ENCODE measurements at places on chromosomes 1 and 21.

GRCh38 chr1:223460566-223461189, 67.5 kb downstream of the CCDC185 start:
- DNase-seq = no peak

- no peak for DNase-seq
These were observed 487.1 kb downstream of the KCNT2 start for GRCh38 chr1:196121181-196121580.

DNA sequence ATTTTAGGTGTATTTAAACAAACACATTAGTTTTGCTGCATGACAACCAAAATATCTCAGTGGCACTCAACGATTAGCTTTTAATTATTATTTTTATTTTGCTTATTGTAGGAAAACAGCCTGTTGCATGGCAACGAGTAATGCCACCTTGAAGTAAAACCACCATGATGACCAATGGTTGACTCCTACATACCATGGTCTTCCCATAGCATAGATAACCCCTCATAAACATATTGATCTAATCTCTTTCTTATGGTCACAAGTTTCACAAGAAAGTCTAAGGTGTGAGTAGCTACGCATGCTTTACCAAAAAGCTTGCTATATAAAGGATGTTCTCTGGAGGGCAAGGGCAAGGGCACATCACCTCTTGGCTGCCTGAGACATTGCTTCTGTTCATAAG, 61.5 kb upstream of the PTBP2 start:
- no peak for DNase-seq

GRCh38 chr21:18622383-18622782, 218.8 kb upstream of the TMPRSS15 start:
- DNase-seq = no peak

DNA sequence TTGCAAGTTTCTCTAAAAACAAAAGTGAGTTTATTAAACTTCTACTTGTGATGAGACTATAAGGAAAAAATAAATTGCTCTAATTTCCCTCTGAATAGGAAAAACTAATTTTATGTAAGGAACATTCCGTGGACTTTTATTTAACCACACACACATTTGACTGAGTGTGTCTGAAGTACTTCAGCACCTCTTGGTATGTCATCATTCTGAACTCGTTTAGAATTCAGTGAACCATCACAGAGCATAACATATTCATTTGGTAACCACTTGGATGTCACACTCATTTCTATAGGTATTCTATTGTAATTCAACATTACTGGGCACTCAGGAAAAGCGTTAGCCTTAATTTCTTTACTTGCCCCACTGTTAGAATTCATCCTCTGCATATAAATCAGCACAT, 79.1 kb downstream of the RGS21 start:
- DNase-seq = no peak

GRCh38 chr1:168664069-168664834, 64.8 kb downstream of the DPT start:
- DNase-seq = no peak

DNA sequence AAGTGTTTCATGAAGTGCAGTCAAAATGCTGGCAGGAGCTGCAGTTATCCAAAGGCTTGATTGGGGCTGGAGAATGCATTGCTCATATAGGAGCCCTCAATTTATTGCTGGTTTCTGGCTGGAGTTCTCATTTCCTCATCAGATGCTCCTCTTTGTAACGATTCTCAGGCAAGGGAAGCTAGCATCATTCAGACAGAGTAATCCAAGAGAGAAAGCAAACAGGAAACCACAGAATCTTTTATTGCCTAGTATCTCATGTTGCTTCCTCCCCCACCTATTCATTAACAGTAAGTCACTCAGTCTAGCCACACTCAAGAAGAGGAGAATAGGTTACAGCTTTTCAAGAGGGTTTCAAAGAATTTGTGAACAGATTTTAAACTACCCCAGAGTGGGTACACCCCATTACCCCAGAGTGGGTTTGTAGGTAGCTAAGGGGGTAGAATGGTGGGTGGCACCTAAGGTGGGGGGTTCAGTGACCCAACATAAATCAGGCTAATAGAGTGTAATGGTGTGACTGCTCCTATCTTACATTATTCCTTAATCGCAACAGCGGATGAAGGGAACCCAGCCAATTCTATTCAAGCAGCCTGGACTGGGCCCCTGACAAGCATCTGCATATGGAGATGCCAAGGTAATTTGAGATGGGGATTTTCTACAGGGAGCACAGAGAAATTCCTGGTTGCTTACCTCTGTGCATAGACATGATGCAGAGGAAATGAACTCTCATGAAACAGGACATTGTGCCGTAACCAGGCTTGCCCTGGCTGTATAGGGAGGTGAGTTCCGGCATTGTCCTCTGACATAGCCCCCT, 67.1 kb downstream of the KCNJ15 start:
- DNase-seq = no peak

- no peak for DNase-seq
These were observed 43.9 kb downstream of the DUSP10 start for GRCh38 chr1:221697923-221698425.

GRCh38 chr21:16911166-16911607, 601.7 kb upstream of the CXADR start:
- no peak for DNase-seq

- no peak for DNase-seq
These were observed 42.0 kb downstream of the PCSK9 start for GRCh38 chr1:55081188-55081904.

- DNase-seq = no peak
These were observed 46.3 kb upstream of the TMPRSS15 start for GRCh38 chr21:18449605-18450550.

DNA sequence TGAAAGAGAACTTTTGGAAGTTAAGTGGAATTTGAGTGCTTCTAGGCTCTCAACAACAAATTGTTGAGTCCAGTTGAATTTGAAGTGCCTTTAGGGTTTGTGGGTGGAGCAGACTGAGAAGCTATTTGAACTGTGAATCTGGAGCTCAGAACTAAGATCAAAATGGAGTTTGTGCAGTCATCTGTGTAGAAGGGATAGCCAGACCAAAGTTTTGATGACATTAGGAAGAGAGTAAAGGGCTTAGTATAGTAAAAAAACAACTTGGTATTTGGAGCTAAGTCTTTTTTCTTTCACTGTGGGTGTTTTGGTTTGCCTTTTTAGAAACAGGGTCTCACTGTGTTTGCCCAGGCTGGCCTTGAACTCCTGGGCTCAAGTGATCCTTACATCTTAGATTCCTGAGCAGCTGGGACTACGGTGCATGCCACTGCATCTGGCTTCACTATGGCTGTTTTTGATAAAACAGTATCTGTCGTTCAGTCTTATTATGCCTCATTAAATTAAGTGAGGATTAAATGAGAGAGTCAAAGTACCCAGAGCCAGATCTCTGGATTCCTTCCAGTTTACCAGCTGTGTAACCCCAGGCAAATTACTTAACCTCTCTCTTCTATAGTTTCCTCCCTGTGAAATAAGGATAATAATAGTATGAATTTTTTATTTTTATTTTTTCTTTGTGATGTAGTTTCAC, 20.0 kb downstream of the HDAC1 start:
- DNase-seq = no peak

DNA sequence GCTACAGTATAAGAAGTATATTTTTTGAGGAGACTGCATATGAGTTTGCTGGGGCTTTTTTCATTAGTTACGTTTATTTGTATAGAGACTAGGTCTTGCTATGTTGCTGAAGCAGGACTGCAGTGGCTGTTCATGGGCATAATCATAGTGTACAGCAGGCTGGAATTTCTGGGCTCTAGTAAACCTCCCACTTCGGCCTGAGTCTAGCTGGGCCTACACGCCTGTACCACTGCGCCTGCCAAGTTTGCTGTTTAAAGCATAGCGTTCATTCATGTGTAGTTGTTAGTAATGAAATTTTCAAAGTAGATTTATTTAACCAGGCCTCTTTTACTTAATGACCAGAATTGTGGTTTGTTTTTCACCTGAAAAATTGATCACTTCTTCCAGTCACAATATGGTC, 33.8 kb downstream of the HS2ST1 start:
- peak; percentile 36 for DNase-seq

GRCh38 chr1:151762941-151763921, at the start of gene MRPL9:
Gene MRPL9, minus strand, starts transcription at chr1:151763496. Its CDS starts 17 bp downstream, at chr1:151763479.
- DNase-seq = peak; percentile 90

DNA sequence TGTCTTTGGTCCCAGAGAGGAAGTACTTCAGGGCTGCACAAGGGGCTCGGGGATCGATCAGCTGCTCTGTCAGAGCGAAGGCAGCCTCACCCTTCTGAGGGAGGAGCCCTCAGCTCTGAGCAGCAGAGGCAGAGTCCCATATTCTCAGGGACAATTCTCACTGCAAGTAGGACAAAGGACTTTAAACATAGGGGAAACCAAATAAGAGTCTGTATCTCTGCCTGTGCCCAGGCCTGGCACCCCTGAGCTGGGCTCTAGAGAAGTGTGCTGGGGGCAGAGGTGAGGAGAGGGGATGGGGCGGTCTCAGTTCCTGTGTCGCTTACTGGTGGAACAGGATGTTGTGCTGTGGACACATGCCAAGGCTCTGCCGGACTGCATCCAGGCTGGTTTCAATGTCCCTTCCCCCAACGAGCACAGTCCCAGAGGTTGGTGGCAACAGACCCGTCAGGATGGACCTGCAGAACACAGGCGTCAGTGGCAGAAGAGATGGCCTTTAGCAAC, 76.6 kb downstream of the ABCA4 start:
- peak; percentile 63 for DNase-seq

- no peak for DNase-seq
These were observed 104.8 kb downstream of the RGS2 start for GRCh38 chr1:192913683-192914082.
